Aorta (tissue), 5 donors: ENCODE measurements at places on chromosomes 13 and 19.

- DNase-seq = no peak
These were observed at the start of gene MLNR for GRCh38 chr13:49220036-49220855. Gene MLNR (plus strand): TSS chr13:49220338. CDS start chr13:49220338, 0 bp downstream.

DNA sequence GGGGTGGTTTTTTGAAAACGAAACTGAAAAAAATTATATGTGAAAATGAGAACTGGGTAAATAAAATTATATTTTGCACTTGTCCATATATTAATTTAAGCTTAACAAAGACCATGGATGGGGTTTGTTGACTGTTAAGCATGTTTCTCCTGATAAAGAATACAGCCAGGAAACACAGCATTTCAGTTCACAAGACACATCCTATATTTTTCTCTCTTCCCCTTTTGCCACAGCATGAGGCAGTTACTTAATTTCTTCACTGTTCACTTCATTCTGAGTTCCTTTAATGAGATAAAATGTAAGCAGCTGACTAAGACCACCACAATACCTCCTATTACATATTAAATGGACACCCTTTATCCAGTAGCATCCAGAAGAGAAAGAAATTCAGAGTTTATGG, 64.0 kb downstream of the RXFP2 start:
- DNase-seq = no peak

DNA sequence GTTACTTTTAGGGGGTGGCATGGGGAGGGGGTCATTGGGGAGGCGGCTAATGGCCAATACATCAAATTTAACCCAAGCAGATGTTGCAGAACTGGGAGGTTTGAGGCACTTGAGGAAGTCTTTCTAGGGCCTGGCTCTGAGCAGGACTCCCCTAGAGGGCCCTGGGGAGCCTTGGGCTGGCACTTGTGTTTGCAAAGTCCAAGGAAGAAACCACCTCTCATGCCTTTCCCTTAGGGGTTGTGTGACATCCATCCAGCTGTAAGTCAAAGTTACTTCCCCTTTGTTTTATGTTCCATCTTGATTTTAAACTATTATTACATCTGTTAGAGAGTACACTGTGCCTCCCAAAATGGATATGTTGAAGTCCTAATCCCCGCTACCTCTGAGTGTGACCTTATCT, 159.9 kb downstream of the KATNAL1 start:
- DNase-seq = no peak

- DNase-seq = no peak
These were observed 71.0 kb downstream of the RASL11A start for GRCh38 chr13:27341616-27342015.

DNA sequence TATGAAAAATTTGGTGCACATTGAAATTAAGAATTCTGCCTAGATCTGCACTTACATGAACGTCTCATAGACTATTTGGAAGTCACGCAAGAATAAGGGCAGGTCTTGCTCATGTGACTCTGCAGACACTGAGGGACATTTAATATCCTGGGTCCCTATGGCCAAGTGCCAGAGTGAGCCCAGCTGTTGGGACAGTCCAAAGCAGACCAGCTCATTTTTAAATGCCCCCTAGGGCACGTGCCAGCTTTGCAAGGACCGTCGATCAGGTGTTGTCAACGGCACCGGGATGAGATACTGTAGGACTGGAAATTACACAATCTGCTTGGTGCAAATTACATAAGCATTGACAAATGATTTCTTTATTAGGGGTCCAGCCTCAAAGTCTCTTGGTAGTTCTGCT, 293.6 kb downstream of the TEX29 start:
- DNase-seq = no peak

DNA sequence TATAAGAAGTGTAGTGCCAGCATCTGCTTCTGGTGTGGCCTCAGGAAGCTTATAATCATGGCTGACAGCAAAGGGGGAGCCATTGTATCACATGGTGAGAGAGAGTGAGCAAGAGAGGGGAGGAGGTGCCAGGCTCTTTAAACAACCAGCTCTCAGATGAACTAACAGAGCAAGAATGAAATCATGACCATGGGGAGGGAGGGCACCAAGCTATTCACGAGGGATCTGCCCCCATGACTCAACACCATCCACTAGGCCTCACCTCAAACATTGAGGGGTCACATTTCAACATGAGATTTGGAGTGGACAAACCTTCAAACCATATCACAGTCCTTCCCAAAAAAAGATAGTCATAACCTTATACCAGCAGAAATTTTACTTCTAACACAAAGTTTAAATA, 174.0 kb downstream of the GPC5 start:
- DNase-seq = no peak

DNA sequence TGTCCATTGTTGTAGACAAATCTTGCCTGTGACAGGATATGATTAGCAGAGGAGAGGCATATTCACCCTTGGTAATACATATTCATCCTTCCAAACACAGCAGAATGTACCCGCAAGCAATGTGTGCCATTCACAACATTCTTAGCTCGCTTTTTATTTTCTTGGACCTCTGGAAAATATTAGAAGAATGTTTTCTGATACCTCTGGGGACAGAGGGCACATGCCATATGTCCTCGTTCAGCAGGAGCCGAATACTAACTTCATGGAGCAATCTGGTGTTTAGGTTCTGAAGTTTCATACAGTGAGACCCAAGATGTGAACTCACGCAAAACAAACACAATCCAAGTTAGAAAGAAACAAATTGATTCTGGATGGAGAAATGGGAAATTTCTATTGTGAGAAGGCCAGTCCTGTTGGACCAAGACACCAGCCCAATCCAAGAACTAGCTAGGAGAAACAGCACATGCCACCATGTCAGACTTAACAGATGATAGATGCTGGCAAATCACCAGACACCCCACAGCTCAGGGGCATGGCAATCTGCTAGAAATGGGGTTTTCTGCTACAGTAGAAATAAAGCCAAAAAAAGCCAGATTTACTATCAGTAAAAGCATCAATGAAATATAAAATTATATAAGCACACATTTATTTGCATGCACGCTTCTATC, 297.4 kb downstream of the DCLK1 start:
- no peak for DNase-seq

DNA sequence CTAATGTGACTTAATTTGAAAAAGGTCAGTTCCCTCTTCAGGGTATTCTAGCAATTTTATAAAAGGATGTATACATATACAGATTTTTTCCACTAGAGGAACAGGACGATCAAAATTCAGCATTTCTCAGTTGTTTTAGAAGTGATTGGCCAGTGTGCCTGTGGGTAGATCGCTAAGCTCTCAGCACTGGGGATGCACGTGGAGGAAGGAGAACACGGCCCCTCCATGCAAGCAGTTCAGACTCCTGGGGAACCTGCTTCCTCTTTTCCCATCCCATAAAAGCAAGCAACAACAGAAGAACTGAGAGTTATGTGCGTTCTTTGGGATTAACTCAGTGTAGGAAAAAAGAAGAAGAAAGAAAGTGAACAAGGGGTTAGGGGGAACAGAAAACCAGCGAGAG, 328.8 kb downstream of the FOXO1 start:
- DNase-seq = no peak

DNA sequence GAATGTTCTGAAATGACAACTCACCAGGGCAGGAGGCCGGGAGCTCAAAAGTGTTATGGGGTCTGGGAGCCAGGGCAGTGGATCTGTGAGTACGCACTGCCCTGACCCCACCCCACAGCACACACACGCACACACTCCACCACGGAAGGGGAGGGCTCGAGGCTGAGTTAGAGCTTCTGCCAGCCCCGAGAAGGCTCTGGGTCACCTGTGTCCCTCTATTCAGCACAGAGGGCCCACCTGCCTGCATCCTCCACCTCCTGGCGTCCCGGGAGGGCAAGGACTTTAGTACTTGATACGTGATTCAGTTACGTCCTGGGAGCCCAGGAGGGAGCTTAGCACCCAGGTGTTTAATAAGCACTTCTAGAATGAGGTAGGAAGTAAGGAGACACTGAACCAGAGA, 190.0 kb upstream of the GPR12 start:
- no peak for DNase-seq

DNA sequence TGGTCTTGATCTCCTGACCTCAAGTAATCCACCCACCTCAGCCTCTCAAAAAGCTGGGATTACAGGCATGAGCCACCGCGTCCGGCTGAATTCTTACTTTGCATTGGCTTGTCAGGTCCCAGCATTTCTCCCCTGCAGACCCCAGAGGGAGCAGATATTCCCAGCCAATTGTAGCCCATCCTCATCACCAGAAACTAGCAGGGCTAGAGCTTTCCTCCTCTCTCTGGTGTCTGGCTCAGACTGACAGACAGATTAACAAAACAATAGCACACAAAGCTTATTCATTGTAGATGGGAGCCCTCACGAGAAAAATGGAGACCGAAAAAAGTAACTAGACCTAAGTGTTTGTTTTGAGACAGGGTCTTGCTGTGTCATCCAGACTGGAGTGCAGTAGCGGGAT, 7.5 kb upstream of the MPV17L2 start:
- no peak for DNase-seq

GRCh38 chr19:39498798-39499642, at the start of gene DLL3:
Gene DLL3 (plus strand): TSS chr19:39498947. CDS start chr19:39498975, 28 bp downstream.
- no peak for DNase-seq

DNA sequence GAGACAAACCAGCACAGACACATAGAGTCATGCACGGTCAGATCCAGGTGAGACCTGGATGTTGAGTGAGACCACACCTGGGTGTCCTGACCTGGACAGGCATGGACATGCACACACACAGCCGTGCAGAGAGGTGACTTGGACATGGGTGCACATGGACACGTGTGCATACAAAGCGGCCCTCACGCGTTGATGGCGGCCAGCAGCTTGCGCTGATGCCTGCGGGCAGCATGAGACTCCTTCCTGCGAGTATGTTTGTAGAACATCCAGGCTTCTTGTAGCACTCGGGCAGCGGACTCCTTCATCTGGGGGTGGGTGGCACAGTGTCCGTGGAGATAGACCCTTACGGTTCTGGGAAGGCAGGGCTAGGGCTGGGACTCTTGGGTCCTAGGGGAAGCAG, 11.5 kb downstream of the KCNN4 start:
- DNase-seq = no peak
